Daoy (cell line): ENCODE measurements at places on chromosomes 4 and X. TPM values are rescaled to one million over a fixed set of nuclear protein-coding genes. Genes with fewer than 3 reads are reported as not detected.

Gene NEXMIF
- total RNA-seq: 0.21 and 0.23 TPM in 2 replicates

GRCh38 chr4:32002037-32002747 lies 1282.0 kb downstream of the PCDH7 start:
- no peak for DNase-seq

DNA sequence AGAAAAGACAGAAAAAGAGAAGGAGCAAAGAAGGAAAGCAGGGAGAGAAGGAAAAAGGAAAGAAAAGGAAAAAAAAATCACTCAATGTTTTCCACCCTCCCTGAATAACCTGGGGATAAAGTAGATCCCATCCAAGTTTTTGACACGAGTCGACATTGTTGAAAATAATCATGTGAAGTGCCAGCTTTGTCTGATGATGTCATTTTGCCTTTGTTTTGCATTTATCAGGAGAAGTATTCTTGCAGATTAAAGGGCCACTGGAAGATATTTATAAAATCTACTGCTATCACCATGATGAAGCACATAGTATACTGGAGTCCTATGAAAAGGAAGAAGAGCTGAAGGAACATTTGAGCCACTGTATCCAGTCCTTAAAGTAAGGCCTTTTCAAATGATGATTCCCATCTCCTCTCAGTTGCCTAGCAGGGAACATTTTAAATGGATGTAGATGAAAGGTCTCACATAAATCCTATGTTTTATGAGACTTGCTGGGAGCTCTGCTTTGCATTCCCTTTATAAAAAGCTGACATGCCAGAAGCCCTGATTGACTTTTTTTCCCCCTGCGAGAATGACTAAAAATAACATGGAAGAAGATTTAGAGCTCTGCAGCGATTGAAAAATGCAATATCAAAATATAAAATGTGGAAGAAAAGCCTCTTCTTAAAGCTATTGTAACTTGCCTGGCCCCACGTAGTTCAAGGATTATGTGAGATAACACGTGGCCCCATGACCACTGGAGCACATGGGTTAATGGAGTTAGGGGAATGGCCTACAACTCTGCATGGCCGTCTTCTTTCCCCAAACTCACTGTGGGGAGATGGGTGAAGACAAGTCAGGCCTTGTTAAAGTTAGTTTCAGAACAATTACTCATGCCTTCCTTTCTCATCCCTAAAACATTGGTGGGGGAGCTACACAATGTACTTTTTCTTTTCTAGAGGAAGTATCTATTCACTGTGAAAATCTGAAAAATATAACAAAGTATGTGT lies 77.5 kb downstream of the INTS12 start:
- DNase-seq: no peak

DNA sequence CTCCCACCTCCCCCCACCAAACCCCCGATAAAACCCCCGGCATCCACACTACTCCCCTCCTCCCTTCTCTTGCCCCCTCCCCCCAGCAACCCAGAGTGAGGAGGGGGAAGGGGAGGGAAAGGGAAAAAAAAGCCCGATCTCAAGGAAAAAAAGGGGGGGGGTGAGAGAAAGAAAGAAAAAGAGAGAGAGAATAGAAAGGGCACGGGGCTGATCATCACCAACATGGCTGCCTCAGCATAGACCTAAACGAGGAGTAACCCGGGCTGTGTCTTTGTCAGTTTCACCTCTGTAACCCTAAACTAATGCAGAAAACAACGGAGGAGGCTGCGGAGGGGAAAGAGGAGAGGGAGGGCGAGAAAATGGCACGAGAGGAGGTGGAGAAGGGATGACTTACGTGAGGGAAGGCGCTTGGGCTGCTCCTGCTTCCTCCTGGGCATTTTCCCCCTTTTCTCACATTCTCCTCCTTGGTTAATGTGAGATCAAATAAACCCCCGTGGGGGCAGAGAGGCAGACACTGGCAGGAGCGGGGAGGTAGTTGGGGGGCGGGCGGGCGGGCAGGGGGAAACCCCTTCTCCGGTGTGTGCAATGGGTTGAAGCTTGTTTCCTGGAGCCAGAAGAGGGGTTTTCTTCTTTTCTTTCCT lies 532 bp downstream of the ZNF827 start:
- peak; percentile 12 for DNase-seq

DNA sequence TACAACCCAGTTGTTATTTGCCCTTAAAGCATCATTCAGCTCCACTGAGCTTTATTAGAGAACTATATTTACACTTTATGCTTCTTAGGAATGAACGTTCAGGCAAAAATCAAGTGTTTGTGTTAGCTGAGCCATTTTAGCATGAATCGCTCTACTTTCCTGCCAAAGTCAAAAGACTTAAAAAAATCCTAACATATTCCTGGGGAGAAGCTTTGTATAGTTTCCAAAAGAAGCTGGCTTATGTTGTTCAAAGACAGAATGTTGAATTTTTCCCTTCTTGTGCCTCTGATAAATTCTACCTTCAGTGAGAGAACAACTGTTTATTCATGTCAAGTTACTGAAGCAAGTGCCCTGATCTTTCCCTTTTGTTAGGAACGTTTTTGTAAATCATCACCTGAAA lies 771.5 kb upstream of the HS3ST1 start:
- no peak for DNase-seq

DNA sequence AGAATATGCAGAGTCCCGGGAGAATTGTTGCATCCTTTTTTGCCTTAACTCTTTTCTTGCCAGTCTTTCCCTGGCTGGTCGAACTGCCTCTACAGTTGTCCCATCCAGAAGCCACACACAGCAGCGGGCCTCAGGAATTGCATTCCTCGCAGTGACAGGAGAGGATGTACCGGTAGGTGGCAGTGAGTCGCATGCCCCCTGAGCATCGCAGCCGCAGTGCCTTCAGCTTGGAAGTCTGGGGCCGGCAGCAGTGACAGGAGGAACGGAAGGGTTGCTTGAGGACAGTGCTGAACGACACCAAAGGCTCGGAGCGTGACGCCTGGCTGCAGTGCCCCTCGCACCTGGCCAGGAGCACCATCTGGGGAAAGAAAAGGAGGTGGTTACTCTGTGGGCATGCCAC lies 23.5 kb downstream of the NDP start:
- peak; percentile 40 for DNase-seq

Gene KLHL4
- 2.5 and 2.7 TPM in 2 replicates for total RNA-seq

Gene TSC22D3
- 14.0 and 33.1 TPM in 2 replicates for total RNA-seq

Gene CWH43
- not detected in 2 replicates for total RNA-seq

Gene DRP2
- 0.34 and 0.65 TPM in 2 replicates for total RNA-seq

- peak; percentile 11 for DNase-seq
These were observed 17.4 kb downstream of the CCNG2 start for GRCh38 chr4:77174426-77174825.

GRCh38 chr4:10083331-10083771 lies 33.2 kb downstream of the WDR1 start:
- no peak for DNase-seq

Gene TMPRSS11A
- total RNA-seq: not detected in 2 replicates

Gene ARAP2
- 0.97 and 24.1 TPM in 2 replicates for total RNA-seq

DNA sequence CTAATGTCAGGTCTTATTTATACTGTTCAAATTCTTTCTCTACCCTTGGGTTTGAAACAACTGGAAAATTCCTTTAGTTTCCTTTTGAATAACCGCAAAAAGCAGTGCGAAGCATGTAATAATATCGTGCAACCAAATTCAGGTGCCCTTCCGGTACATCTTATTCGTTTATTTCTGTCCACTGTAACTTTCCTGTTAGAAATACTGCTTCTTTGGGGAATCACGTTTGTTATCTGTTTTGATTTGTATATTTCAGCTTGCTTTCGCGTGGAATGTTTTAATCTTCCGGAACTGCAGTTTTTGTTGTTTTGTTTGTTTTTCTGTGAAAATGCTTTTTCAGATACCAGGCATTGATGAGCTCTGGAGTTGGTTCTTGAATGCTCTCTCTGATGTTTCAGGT lies 85.7 kb upstream of the HPRT1 start:
- no peak for DNase-seq

GRCh38 chr4:1207603-1208265 lies 35.4 kb upstream of the SPON2 start:
- no peak for DNase-seq

Gene S100P
- total RNA-seq: not detected in 2 replicates

DNA sequence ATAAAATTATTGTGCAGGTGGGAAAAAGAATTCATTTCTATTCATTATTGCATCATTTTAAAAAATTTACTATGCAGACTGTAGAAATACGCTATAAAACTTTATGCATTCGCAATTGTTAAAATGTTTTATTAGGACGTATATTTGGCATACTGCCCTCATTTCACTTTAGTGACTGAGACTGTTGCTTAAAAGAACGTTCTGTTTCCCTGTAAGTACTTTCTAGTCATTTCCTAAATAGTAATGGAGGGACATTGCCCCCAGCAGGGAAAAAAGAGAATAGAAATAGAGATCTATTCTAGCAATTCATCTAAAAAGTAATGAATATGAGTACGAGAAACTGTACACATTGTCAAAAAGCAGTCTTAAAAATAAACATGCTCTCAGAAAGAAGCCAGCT lies 1295.8 kb upstream of the TENM3 start:
- no peak for DNase-seq

- peak; percentile 29 for DNase-seq
These were observed 43.7 kb downstream of the MAGEA9 start for GRCh38 chrX:149825424-149825823.

Gene MAGEA12
- total RNA-seq: 53.0 and 60.6 TPM in 2 replicates

Gene CXorf51B
- total RNA-seq: not detected in 2 replicates

- DNase-seq: no peak
These were observed 10.3 kb downstream of the SPATA4 start for GRCh38 chr4:176185051-176185450.

DNA sequence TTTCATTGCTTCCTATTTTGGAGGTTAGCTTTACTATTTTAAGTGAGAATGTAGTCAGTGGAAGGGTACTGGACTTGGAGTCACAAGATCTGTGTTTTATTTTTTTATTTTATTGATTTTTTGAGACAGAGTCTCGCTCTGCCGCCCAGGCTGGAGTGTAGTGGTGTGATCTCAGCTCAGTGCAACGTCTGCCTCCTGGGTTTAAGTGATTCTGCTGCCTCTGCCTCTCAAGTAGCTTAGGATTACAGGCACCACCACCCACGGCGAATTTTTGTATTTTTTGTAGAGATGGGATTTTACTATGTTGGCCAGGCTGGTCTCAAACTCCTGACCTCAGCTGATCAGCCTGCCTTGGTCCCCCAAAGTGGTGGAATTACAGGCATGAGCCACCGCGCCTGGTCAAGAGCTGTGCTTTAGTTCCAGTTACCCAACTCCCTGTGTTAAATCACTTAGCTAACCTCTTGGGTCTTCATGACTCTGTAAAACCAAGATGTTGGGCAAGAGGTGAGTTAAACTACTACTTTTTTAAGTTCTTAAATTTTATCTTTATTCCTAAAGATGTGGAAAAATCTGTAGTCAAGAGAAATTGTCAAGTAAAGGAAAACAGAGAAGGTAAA lies 11.2 kb downstream of the USP9X start:
- no peak for DNase-seq

DNA sequence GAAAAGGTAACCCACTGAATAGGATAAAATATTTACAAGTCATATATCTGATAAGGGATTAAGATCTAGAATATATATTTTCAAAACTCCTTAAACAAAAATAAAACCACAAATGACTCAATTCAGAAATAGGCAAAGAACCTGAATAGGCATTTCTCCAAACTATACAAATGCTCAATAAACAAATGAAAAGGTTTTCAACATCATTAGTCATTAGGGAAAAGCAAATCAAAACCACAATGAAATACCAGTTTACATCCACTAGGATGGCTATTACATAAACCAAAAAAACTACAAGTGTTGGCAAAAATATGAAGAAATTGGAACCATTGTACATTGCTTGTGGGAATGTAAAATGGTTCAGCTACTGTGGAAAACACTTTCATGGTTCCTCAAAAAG lies 167.0 kb upstream of the GALNT7 start:
- DNase-seq: no peak

- DNase-seq: no peak
These were observed 218.2 kb downstream of the GRID2 start for GRCh38 chr4:92521941-92522340.

- no peak for DNase-seq
These were observed 116.3 kb downstream of the GALNTL6 start for GRCh38 chr4:171929477-171929876.

Gene HPGD
- total RNA-seq: 0.80 TPM in 1 of 2 replicates, not detected in the other

Gene FRAS1
- total RNA-seq: 0.48 and 1.9 TPM in 2 replicates

Gene PTCHD1
- total RNA-seq: 0.06 and 0.18 TPM in 2 replicates

Gene SMIM10L2A
- total RNA-seq: 0.12 and 0.17 TPM in 2 replicates

Gene HSD17B13
- total RNA-seq: not detected in 2 replicates

DNA sequence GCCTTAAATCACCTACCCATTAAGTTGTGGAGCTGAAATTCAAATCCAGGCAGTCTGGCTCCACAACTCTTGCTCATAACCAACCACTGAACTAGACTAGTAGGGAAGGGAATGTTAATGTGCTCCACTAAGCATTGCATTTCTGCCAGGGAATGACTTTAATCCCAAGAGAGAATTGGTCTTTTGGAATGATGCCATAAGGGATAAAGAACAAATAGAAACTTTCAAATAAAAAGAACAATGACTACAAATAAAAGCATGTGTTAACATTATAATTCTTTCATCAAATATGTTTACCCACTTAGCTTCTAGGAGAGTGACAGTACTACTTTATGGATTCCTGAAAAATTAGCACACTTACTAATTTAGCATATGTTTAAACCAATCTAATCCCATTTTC lies 905.9 kb downstream of the CENPC start:
- DNase-seq: no peak

DNA sequence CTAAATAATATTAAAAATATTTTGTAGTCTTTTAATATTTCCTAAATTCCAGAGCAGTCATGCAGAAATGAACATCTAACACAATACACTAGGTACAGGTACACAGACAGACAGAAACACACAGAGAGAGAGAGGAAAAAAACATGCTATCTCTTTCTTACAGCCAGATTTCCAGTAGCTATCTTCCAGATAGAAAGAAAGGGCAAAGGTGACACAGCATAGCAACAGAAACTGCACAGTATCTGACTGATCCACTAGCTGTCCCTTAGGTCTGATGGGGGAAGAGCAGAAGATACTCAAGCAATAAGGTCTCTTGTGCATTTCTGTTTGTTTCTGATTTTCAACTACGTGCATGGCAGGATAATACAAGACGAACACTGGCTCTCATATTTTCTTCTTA lies 7.8 kb downstream of the FBXW7 start:
- DNase-seq: no peak

Gene REPS2
- 0.97 and 5.6 TPM in 2 replicates for total RNA-seq

- DNase-seq: no peak
These were observed 59.6 kb downstream of the ADGRA3 start for GRCh38 chr4:22456291-22456690.

Gene DGKK
- 0.11 TPM in 1 of 2 replicates, not detected in the other for total RNA-seq

GRCh38 chr4:73603854-73604584 lies 16.2 kb downstream of the RASSF6 start:
- DNase-seq: no peak

Gene ANAPC4
- 23.3 and 37.7 TPM in 2 replicates for total RNA-seq

GRCh38 chr4:67573193-67573592 lies 14.7 kb downstream of the STAP1 start:
- no peak for DNase-seq
